AG08395 (cell line): ENCODE measurements at places on chromosomes 16 and 17.

GRCh38 chr16:72788269-72788809 lies 259.6 kb downstream of the ZFHX3 start:
- no peak for DNase-seq

- DNase-seq = no peak
These were observed 41.6 kb downstream of the MARF1 start for GRCh38 chr16:15601212-15601879.

DNA sequence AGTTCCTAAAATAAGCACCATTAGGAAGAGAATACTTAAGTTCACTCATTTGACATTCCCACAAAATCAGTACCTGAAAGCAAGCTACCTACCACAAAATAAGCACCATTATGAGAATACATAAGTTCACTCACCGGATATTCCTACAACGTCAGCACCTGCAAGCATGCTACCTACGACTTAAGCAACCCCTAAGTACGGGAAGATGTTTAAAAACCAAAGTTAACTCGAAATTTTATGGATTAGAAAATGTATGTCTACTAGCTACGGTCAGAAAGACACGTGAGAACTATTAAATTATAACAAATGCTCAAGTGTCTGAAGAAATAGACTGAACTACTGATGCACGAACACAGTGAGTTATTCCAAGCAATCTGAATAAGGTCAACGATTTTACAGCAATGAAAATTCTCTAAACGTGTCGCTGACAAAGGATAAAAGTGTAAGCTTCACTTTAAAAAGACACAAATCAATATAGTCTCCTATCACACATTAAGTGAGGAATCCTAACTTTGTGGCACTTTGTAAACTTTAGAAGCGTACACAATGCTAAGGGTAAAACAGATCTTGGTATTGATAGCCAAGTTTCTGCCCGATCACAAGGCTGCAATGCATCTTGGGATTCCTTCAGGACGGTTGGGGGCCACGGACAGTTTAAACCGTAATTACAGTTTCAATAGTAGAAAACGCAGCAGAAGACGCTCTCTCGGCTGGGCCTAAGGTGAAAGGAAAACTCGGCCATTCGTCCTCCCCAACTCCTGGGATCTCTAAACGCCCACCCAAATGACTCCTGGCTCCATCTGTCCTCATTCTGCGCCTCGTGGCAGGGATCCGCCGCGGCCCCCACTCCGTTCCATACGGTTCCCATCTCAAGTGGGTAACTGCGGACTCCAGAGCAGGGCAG lies 1.3 kb downstream of the GSPT1 start:
- peak; percentile 33 for DNase-seq

- DNase-seq = no peak
These were observed 546 bp upstream of the PSMD7 start for GRCh38 chr16:74296104-74296431.

- no peak for DNase-seq
These were observed 1.1 kb downstream of the ZCCHC14 start for GRCh38 chr16:87491522-87492290.

GRCh38 chr17:21228111-21228510 lies 14.2 kb upstream of the TMEM11 start:
- DNase-seq = no peak
